Naive thymus-derived CD4-positive, alpha-beta T cell (primary cell): ENCODE measurements at places on chromosomes 3 and 15. TPM values are rescaled to one million over a fixed set of nuclear protein-coding genes. Genes with fewer than 3 reads are reported as not detected.

SCN5A gene
- total RNA-seq: not detected

NR1I2 gene
- 0.62 TPM for total RNA-seq

LRRC58 gene
- 12.3 TPM for total RNA-seq

C3orf62 gene
- total RNA-seq: 10.7 and 11.8 TPM in 2 replicates

TGM4 gene
- total RNA-seq: not detected

GP9 gene
- total RNA-seq: not detected

SLC9C1 gene
- total RNA-seq: not detected

GOLGA6A gene
- total RNA-seq: 0.29 TPM

MGLL gene
- 2.0 TPM for total RNA-seq

GOLGA8G gene
- not detected for total RNA-seq

GP5 gene
- 11.3 TPM for total RNA-seq
